ENCODE measurements at places on chromosomes 4 and X.

DNA sequence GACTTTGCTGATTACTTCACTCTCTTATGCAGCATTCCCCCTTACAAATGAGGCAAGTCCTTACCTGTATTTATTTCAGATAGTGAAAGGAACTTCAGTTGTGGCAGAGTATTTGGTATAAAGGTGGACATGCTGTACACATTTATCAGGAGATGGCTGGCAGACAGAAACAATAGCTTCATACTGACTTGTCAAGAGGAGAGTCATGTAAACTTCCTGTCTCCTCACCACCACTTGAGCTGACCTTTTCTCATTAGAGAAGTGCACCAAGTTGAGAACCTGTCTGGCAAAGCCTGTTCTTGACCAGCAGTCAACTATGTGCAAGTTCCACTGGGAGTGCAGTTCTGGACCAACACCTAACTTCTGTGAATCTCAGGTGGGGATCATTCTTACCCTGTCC lies 80.8 kb downstream of the LARP1B start:
- DNase-seq, result no peak

DNA sequence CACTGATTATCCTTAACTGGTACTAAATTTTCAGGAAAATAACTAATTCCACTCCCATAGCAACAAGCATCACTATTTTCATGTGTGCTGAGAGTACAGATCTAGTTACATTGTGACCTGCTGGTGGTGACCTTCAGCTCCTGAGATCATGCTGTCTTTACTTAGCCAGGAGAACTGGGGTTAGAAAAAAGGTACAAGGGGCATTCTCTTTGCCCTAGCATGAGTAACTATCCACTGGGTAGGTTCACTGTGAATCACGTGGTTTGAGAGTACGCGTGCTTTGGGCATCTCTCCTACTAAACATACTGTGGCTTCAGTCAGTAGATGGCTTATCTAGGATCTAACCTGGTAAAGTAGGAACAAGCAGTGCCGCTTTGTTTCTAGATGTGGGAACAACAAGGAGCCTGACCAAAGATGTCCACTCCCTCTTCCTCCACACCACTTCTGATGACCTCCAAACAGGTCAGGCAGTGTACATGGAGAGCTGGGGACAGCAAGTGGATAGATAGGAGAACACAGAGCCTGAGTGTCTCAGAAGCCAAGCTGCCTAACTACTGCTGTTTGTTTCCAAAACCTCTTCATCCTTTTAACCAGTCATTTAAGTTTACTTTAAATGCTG lies 90.2 kb downstream of the CBR4 start:
- DNase-seq, result no peak

DNA sequence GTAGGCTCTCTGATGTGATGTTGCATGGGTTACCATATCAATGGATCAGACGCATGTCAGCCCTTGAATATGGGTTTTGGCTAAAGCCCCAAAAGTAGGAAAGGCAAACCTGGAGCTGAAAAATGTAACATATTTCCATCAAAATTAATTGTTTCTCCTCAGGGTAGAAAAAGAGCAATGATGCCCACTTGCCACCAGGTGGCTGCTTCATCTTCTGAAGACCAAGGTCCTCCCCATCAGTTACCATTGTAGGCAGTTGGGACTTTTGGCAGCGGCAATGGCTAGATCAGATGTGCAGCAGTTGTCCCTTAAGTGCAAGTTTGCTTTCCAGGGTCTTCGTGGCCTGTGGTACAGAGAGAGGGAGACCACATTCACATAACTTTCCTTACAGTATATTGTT lies 118.2 kb downstream of the NAF1 start:
- peak; percentile 4 for DNase-seq

- no peak for DNase-seq
These were observed 53.3 kb downstream of the JADE1 start for GRCh38 chr4:128862608-128863311.

DNA sequence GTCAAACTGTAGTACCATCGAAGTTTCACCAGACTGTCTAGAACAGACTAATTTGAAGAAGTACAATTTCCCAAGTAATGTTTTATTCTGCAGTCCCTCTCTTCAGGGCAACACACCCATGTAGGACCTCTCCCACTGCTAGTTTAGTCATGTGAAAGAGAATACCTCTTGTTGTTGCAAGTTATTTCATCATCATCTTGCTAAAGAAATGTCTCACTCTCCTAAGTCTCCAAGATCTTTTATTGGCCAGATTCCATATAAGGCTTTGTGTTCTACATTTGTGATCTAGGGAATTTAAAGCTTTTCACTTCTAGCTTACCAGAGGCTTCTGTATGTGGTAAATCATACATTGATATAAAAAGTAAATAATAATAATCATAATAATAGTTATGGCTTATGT lies 745.3 kb upstream of the MAGEB2 start:
- DNase-seq, result no peak

DNA sequence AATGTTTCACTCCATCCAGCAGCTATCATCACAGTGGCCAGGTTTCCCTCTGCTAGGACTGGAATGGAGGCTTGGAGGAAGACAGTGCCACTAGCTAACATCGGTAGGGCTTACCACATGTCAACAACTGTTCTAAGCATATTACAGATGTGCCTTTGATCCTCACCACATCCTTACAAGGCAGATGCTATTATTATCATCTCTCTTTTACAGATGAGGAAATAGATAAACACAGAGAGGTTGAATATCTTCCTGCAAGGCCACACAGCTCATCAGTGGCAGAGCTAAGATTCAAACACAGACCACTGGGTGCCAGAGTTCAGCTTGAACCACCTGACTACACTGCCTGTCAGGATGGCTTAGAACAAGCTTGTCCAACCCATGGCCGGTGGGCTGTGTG lies 47.4 kb downstream of the MAMLD1 start:
- DNase-seq, result no peak

GRCh38 chr4:109026588-109026987 lies 263.7 kb upstream of the ETNPPL start:
- no peak for DNase-seq

- no peak for DNase-seq
These were observed 1052.5 kb upstream of the LCORL start for GRCh38 chr4:19074036-19074435.
